Activated T-cell treated with anti-CD3 and anti-CD28 coated beads for 4 hours (primary cell): ENCODE measurements at places on chromosomes 5 and 9.

GRCh38 chr5:148640471-148640870, 13.9 kb downstream of the HTR4 start:
- DNase-seq, result no peak

DNA sequence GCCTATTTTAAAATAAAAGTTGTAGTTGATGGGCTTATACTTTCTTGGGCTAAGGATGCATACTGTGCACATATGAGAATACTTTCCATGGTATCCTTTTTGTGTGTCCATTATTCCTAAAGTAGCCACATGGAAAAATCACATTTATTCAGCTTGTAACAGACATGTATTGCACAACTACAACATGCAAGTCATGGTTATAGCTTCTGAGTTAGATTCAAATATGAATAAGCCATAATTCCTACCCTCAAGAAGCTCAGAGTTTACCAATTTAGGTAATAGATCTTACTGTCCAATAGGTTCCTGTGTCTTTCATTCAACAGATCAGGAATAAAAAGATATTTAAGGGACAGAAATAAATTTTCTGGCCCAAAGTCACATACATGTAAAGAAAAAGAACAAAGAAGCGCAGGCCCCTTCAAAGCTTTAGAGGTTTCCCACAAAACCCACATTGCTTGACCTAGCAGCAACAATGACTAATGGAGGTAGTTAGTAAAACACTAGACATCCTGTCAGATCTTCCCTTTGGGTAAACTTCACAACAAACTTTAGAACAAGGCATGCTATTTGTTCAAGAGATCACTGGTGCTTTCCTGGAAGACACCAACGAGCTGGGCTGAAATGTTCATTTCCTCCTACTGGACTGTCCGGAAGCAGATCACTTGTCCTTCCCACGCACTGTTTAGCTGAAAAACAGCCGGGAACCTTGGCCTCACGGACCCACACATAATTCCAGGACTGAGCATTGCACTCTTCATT, 78.4 kb upstream of the ITGA1 start:
- DNase-seq, result no peak

GRCh38 chr9:121581786-121582600, 69.4 kb upstream of the DAB2IP start:
- DNase-seq, result no peak

DNA sequence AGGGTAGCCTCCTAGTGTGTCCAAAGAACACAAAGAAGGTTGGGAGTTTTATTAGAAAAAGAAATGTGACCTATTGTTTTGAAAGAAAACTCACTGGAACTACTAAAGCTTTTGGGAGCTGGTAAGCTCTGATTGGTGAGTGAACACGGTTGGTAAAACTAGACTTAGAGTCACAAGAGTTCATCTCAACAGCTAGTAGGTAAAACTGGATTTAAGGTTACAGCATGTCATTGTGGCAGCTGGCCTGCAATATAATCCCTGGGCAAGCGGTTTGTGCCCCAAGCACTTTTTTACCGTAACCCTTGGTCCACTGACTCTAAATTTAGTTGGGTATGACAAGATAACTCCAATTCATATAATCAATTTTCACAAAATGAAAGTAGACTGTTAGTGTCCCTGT, 47.4 kb downstream of the UBAP2 start:
- DNase-seq, result no peak

DNA sequence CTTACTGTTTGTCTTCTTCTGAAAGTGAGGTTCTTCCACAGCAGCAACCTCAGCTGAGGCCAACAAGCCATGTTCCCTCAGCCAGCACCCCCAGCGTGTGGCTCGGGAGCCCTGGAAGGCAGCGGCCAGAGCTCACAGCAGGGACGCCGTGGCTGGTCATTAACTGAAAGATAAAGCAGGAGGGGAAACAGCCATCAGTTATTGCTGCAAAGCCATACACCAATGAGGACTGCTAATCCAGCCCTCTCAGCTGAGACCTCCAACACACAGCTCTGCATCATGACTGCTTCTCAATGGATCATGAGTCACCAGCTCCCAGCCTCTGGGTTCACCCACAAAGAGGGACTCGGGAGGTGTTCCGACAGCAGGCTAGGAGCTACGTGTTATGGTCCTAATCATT, 24.3 kb downstream of the ABCA1 start:
- DNase-seq, result no peak

- no peak for DNase-seq
Measured at GRCh38 chr5:68381060-68381459, 165.5 kb downstream of the PIK3R1 start.

- DNase-seq, result no peak
Measured at GRCh38 chr5:88364991-88365390, 96.3 kb upstream of the TMEM161B start.

- no peak for DNase-seq
Measured at GRCh38 chr9:2286825-2287455, 271.8 kb downstream of the SMARCA2 start.

DNA sequence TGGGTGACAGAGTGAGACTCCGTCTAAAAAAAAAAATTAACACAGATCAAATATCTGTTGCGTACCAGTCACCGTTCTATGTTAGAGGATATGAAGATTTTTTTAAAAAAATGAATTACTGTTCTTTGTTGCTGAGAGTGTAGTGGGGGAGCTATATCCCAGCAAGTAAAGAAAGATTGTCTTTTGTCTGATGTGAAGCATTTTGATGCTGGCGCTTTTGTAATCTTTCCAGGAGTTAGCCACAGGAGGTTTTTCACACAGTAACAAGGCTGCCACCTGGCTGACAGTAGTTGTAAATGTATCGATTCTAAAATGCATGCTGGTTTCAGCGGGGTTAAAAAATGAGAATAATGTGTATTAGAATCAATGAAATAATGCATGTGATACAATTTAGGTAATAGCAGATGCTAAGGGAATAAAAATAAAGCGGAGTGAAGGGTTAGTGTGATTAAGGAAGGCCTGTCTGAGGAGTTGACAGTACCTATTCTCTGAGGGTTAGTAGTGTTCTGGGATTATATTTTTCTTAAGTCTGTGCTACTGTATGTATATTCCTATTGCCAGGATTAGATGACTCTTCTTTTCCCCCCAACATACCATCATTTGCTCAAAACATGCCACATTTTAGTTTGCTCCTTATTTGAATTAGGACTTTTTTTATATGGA, 3.4 kb downstream of the LMNB1 start:
- DNase-seq, result peak; percentile 37

GRCh38 chr5:61823781-61824180, 482.2 kb upstream of the KIF2A start:
- DNase-seq, result no peak

DNA sequence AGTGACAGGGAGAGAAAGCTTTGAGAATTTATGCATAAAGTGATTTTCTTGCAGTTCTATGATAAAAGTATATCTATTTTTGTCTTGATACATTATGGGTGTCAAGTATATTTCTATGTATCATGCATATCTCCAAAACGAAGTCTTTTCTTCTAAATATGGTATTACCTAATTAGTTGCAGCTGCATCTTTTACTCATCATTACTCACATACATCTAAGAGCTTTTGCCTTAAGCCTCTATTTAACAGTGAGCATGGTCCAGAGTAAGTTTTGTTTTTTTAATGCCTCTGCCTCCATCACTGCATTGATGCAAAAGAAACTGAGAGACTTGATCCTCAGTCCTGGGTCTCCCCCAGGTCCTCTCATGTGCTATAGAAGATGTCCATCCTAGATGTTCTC, 40.0 kb upstream of the SMC5 start:
- no peak for DNase-seq
